ENCODE measurements at places on chromosomes 2 and 18.

GRCh38 chr2:9809064-9809356 is 34.3 kb upstream of the TAF1B start:
- no peaks in the 10 kb centered on the region for H3K27me3 ChIP-seq
- DNase-seq, result no peak
- H3K36me3 ChIP-seq, result no peaks in the 10 kb centered on the region
- peaks cover 4% of the 10 kb centered on the region for H3K4me1 ChIP-seq
- H3K27ac ChIP-seq, result no peak overlapping the region
- H3K4me3 ChIP-seq, result no peak overlapping the region

- no peaks in the 10 kb centered on the region for H3K27me3 ChIP-seq
- no peak overlapping the region for H3K4me3 ChIP-seq
- no peak for DNase-seq
- no peak overlapping the region for H3K27ac ChIP-seq
- peaks cover 15% of the 10 kb centered on the region for H3K4me1 ChIP-seq
Measured at GRCh38 chr2:36172824-36173223, 182.8 kb upstream of the CRIM1 start.

DNA sequence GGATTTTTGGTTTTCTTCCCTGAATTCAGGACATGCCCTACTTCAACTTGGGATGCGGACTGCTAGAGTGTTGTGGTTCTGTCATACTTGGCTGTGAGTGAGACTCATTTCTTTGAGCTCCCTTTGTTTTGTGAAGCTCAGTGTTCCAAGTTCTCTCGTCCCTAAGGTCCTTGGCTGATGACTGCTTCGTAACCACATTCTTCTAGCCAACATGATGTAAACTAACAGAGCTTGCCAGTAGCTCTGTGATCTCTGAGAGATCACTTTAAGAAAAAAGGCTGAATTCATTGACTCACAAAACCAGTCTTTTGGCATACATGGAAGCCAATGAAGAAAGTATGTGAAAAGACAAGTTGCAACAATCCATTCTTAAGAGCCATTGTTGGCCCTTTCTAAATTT is 96.9 kb upstream of the MSTN start:
- peaks cover 13% of the 10 kb centered on the region for H3K4me1 ChIP-seq
- no peak overlapping the region for H3K4me3 ChIP-seq
- H3K27ac ChIP-seq, result no peak overlapping the region

GRCh38 chr2:176094349-176094748 is 1.8 kb downstream of the HOXD13 start:
- no peak for DNase-seq
- no peak overlapping the region for H3K4me3 ChIP-seq
- no peak overlapping the region for H3K27ac ChIP-seq

DNA sequence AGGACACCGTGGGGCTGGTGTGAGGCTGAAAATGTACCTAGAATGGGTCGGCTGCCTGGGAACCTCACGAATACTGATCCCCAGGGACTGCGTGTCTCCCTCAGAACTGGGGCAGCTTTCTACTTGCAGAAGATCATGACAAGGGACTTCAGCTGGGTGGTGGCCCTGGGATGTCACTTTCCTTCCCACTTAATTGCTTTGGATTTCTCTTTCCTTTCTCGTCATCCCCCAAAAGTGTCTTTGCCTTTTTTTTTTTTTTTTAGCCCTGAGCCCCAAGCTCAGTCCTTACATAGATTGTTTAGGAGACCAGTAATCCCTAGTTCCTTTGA is 278.9 kb downstream of the GBX2 start:
- H3K36me3 ChIP-seq, result peaks cover 11% of the 10 kb centered on the region
- no peaks in the 10 kb centered on the region for H3K27me3 ChIP-seq
- DNase-seq, result no peak
- H3K4me1 ChIP-seq, result no peaks in the 10 kb centered on the region
- no peak overlapping the region for H3K27ac ChIP-seq
- H3K4me3 ChIP-seq, result no peak overlapping the region

DNA sequence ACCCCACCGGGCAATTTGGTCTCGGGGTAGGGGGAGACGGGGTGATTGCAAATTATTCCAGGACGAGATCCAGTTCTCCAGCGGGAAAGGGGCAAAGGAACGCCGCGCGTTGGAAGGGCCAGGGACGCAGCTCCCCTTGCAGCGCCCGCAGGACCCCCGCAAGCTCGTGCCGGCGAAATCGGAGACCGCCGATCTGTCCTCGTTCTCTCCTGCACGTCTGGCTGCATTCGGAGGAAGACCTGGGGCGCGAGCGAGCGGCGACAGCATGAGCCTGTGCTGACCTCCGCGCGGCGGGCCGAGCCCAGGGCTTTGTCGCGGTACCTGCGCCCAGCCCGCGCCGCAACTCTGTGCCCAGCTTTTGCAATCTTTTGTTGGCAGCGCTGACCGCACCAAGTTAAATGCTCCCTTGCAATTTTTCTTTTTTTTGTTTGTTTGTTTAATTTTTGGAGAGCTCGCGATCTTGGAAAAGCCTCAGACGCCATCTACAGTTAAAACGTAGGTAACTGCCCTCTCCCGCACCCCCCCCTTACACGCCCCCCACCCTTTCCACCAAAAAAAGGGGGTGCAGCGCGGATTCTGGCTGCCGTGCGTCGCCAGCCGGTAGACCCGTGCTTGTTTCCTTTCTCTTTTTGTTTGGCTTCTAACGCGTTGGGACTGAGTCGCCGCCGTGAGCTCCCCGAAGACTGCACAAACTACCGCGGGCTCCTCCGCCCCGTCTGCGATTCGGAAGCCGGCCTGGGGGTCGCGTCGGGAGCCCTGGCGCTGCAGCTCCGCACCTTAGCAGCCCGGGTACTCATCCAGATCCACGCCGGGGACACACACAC is 667 bp downstream of the TRIB2 start:
- peaks cover 47% of the 10 kb centered on the region for H3K4me1 ChIP-seq
- peaks cover 5% of the 10 kb centered on the region for H3K27me3 ChIP-seq
- peak; percentile 74 for DNase-seq
- H3K27ac ChIP-seq, result peak overlapping the region; percentile 94

GRCh38 chr2:9225806-9226205 is 19.2 kb downstream of the ASAP2 start:
- peaks cover 2% of the 10 kb centered on the region for H3K36me3 ChIP-seq
- peaks cover 9% of the 10 kb centered on the region for H3K27me3 ChIP-seq
- no peak overlapping the region for H3K4me3 ChIP-seq
- peaks cover 42% of the 10 kb centered on the region for H3K4me1 ChIP-seq
- DNase-seq, result no peak

- H3K27me3 ChIP-seq, result no peaks in the 10 kb centered on the region
- H3K4me1 ChIP-seq, result no peaks in the 10 kb centered on the region
- H3K4me3 ChIP-seq, result no peak overlapping the region
- DNase-seq, result no peak
Measured at GRCh38 chr2:203052539-203052938, 37.9 kb downstream of the NBEAL1 start.

DNA sequence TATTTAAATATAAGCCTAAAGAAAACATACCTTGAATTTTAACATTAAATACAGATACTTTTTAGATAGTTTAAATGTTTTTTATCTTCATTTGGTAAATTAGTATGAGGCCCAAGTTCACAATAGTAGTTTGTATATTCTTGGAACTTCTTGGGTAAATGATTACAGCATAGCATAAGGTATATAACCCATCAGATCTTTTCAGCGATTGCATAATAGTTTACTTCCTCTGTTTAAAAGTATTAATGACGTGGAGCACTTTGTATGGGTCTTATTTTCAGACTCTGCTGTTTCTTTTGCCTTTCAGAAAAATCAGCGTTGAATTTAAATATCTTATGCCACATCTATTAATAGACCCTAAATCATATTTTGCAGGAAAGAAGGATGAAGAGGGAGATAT is 60.2 kb downstream of the CHRNA1 start:
- H3K4me3 ChIP-seq, result no peak overlapping the region
- no peaks in the 10 kb centered on the region for H3K36me3 ChIP-seq
- 0 out of 2 replicates have a peak, but pooled peaks cover 1% of the 10 kb centered on the region for H3K27me3 ChIP-seq
- DNase-seq, result no peak

DNA sequence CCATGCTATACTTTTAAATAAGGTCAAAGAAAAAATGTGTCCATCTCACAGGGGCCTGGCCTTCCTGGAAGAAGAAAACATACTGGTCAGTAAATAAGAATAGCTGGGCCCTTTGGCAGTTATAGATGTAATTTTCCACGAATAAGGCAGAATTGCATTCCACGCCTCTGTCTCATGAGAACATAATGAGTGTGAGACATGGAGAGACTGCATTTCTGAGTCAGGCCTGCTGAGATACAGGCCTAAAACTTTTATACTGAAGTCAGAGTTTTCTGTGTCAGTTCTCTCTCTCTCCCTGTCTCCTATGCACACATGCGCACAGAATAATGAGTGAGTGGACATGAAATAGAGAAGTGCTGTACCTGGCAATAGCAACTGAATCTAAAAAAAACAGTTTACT is 20.4 kb upstream of the IL1R1 start:
- H3K27ac ChIP-seq, result no peak overlapping the region
- no peaks in the 10 kb centered on the region for H3K4me1 ChIP-seq
- H3K27me3 ChIP-seq, result no peaks in the 10 kb centered on the region
- no peak overlapping the region for H3K4me3 ChIP-seq

GRCh38 chr2:238974501-238975166 is 126.7 kb downstream of the TWIST2 start:
- no peak overlapping the region for H3K27ac ChIP-seq
- DNase-seq, result no peak
- no peak overlapping the region for H3K4me3 ChIP-seq
- peaks cover 8% of the 10 kb centered on the region for H3K36me3 ChIP-seq
- H3K4me1 ChIP-seq, result no peaks in the 10 kb centered on the region

- H3K27me3 ChIP-seq, result no peaks in the 10 kb centered on the region
- no peak overlapping the region for H3K4me3 ChIP-seq
- DNase-seq, result no peak
- peaks cover 17% of the 10 kb centered on the region for H3K4me1 ChIP-seq
- 0 out of 2 replicates have a peak, but pooled peaks cover 2% of the 10 kb centered on the region for H3K36me3 ChIP-seq
Measured at GRCh38 chr2:99032786-99033185, 96.8 kb upstream of the CRACDL start.

GRCh38 chr18:41977233-41977632 is 22.2 kb downstream of the PIK3C3 start:
- H3K27ac ChIP-seq, result no peak overlapping the region
- DNase-seq, result no peak
- H3K4me1 ChIP-seq, result no peaks in the 10 kb centered on the region
- no peak overlapping the region for H3K4me3 ChIP-seq
- no peaks in the 10 kb centered on the region for H3K36me3 ChIP-seq

DNA sequence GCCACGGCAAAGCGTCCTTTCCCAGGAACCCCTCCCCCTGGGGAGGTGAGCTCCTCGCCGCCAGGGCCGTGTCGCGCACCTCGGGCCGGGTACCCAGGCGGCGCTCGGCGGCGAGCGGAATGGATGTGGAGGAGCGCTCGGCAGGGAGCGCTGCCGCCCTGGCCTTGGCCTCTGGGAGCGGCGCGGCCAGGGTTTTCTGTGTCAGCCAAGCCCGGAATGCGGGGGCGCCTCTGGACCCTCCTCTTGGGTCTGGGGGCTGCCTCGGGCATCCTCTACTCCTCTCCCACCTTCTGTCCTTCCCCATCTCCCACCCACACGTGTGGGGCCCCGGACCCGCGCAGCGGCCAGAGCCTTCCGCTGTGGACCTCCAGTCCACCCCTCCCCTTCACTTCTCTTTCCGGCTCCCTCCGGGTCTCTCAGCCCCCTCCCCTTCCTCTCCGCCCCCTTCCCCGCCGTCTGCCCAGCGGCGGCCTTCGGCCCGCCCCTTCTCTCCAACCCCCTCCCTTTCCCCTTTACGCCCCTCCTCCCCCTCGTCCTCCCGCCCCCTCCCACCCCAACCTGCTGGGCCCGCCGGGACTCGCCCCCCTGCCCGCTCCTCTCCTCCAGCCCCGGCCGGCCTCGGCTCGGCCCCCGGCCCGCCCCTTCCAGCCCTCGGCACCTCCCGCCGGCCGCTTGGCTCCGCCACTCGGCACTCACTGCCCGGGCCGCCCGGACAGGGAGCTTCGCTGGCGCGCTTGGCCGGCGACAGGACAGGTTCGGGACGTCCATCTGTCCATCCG is at the start of gene MERTK:
MERTK (plus strand) TSS at position 684 of the 779 bp plus-strand sequence. CDS start 129 bp downstream, outside the sequence.
- H3K27ac ChIP-seq, result peak within 1 kb of the TSS; percentile 76
- peaks cover 33% of the 10 kb centered on the region for H3K27me3 ChIP-seq
- H3K4me3 ChIP-seq, result peak within 1 kb of the TSS; percentile 85
- DNase-seq, result peak; percentile 91

- H3K4me3 ChIP-seq, result no peak overlapping the region
- H3K36me3 ChIP-seq, result peaks cover 4% of the 10 kb centered on the region
- no peaks in the 10 kb centered on the region for H3K4me1 ChIP-seq
- no peak overlapping the region for H3K27ac ChIP-seq
- H3K27me3 ChIP-seq, result no peaks in the 10 kb centered on the region
Measured at GRCh38 chr2:220194630-220195584, 567.5 kb downstream of the SLC4A3 start.

DNA sequence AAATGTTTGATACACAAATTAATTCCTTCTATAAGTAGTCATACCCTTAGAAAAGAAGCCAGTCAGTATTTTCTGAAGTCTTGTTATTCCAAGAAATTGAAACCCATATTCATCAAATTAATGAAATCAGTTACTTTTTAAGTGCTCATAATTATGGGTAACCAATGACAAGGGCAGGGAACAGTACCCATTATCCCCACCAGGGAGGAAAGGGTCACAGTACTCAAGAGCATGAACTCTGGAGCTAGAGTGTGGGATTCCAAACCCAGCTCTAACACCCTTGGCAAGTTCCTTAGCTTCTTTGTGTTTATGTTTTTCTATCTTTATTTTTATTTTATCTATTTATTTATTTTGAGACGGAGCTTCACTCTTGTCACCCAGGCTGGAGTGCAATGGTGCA is 68.4 kb downstream of the CCDC148 start:
- no peaks in the 10 kb centered on the region for H3K27me3 ChIP-seq
- H3K27ac ChIP-seq, result no peak overlapping the region
- no peaks in the 10 kb centered on the region for H3K36me3 ChIP-seq
- H3K4me3 ChIP-seq, result no peak overlapping the region

DNA sequence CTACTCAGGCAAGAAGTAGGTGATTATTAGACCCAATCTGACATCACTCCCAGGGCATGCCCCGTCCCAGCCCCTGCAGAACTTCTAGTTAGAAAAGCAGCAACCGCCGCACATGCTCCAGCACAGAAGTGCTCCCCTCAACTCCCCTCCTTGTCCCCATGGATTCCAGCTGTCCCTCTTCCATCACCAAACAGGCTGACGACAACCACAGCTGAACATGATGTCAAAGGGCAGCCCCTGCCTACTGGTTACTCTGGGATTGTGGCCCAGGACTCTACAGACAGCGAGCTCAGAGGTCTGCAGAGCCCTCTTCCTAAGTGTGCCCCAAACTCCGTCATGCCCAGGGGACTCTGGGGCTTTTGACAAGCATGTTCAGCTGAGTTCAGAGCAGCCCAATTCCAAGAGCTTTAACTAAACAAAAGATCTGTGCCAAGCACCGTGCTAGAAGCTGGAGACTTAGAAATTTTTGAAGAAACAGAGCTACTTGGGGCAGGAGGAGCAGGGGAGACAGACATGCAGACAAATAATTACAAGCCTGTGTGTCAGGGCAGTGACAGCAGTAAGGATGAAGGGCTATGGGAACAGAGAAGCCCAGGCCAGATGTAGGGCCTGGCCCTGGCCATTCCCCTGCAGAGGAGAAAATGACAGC is 148.1 kb downstream of the BCL11A start:
- DNase-seq, result no peak
- H3K4me1 ChIP-seq, result peaks cover 39% of the 10 kb centered on the region
- H3K27ac ChIP-seq, result no peak overlapping the region
- H3K27me3 ChIP-seq, result peaks cover 9% of the 10 kb centered on the region
- H3K36me3 ChIP-seq, result no peaks in the 10 kb centered on the region
